Activated T-cell treated with anti-CD3 and anti-CD28 coated beads for 4 hours (primary cell): ENCODE measurements at places on chromosomes 5 and 9.

GRCh38 chr5:150513375-150514309 lies 5.7 kb downstream of the NDST1 start:
- no peak for DNase-seq

DNA sequence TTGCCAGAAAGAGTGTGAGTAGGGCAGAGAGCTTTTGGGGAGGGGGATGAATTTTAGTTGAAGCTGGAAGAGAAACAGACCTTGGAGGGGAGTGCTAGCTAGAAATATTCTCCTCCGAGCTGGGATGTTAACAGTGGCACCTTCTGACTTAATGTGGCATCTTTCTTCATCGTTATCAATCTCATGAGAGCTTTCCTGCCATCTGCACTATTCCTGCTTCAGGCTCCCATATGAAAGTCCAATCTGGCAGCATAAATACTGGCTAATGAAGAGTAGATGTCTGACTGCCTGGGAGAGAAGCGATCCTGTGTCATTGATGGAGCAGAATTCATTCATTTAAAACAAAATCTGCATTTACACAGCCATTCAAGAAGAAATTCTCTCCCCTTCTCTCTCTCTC lies 284.5 kb downstream of the TMEM38B start:
- no peak for DNase-seq

DNA sequence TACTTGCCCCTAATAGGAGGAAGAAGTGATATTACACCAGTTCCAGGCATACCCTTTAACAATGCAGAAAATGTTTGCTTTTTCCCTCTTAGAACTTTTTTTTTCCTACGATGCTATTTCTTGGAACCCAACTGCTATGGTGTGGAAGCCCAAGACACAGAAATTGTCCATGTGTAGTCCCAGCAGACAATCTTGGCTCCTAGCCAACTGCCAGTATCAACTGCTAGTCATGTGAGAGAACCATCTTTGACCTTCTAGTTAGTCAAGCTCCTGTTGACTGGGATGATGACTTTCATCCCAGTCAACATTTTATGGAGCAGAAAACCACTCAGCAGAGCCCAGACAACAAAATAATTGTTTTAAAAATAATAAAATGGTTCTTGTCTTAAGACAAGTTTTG lies 532.4 kb downstream of the TLR4 start:
- no peak for DNase-seq

- no peak for DNase-seq
Measured at GRCh38 chr5:67160985-67161384, 35.6 kb downstream of the CD180 start.

DNA sequence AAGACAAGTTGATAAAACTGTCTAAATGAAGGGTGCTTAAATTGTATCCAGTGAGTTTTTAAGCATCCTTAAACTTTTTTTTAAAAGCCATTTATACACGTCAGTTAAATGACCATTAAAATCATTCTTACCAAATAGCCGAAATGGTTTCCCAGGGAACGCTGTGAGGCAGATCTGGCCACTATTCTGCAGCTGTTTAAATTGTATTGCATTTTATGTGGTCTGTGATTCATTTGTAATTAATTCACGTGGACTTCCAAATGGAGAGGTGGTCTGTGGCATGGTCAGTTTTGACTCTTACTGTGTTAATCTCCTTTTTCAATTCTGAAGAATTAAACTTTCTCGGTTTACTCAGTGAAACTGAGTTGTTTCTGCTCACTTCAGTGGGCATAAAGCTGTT lies 113.7 kb upstream of the OTULINL start:
- DNase-seq, result no peak
